ENCODE measurements at places on chromosomes 6 and 20. TPM values are rescaled to one million over a fixed set of nuclear protein-coding genes. Genes with fewer than 3 reads are reported as not detected.

GRCh38 chr6:121064345-121064744 is 269.9 kb downstream of the TBC1D32 start:
- DNase-seq = no peak

- DNase-seq = no peak
These were observed 263.9 kb upstream of the PRND start for GRCh38 chr20:4457566-4458543.

- DNase-seq = no peak
These were observed 2.4 kb downstream of the GMPR start for GRCh38 chr6:16240589-16241320.

DNA sequence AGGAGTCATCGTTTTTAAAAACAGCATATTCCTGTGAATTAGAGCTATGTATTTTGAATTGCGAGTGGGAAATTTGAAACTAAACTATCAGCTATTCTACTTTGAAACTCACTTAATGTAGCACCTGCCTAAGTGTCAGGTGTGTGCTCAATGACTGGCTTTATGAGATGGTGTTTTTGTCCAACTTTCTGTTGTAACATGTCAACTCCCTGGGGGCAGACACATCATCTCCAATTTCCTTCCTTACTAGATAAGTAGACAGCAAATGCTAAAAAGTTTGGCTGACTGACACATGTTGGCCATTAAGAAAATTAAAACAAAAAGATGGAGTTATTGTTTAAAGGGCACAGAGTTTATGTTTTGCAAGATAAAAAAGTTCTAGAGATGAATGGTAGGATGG is 226.9 kb downstream of the TFAP2B start:
- DNase-seq = no peak

DNA sequence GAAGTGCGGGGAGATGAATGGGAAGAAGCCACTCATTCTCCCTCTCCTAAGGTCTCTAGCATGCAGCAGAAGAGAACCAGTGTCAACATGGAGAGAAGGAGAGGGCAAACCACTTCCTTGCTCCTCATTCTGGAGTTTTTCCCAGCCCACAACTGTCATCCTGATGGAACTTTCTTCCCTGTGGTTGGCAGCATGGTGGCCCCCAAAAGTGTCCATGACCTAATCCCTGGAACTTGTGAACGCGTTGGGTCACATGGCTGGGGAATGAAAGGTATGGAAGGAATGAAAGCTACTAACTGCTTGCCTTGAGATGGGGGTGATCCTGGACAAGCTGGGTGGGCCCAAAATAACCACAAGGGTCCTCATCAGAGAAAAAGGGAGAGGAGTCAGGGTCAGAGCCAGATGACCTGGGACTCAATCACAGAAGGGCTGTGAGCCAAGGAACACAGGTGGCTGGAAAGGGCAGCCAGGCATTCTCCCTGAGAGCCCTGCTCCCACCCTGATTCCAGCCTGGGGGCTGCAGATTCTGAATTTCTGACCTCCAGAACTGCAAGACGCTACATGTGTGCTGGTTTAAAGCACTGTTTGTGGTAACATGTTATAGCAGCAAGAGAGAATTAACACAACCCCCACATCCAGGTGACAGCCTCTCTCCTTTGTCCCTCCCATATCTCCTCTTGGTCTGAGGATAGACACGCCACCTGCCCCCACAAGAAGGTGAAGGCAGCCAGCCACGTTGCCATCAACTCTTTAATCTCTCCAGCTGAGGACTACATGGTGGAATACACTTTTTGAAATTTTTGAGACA is 63.2 kb downstream of the PYGB start:
- DNase-seq = no peak

DNA sequence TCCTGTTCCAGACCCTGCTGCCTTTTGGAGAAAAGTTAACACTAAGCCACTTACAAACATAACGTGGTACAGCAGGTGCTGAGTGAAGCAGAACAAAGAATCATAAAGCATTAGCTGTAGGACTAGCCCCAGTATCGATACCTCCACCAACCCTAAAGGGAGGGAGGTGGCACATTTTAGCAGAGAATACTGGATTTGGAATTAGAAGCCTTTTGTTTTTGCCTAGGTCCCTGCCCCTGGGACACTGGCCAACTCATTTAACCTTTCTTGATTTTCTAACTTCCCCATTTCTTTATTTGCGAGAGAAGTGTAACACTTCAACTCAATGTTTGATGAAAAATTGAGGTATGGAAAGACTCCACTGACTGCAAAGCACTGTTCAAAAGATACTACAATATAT is 93.5 kb downstream of the B3GAT2 start:
- no peak for DNase-seq

GRCh38 chr6:11363881-11364576 is 131.6 kb upstream of the NEDD9 start:
- DNase-seq = no peak

- no peak for DNase-seq
These were observed 52.0 kb downstream of the MAP3K5 start for GRCh38 chr6:136740050-136740974.

DNA sequence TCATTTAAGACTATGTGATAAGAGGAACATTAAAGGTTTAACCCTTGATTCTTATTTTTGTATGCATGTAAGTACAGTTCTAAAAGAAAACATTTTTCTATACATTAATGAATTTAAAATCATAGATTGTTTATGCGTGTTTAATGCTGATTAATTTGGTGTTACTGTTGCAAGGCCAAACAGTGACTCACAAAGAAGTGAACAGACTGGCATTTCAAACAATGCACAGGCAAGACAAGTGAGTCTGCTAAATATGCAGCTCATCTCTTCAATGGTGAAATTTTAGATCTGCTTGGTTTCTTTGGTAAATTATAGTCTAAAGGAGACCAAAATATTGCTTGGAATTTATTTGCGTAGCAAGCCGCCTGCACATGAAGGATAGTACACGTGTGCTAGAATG is 417.4 kb upstream of the SOX4 start:
- DNase-seq = no peak

- no peak for DNase-seq
These were observed 15.9 kb downstream of the CPNE1 start for GRCh38 chr20:35648836-35649235.

The DUSP15 gene
- total RNA-seq = not detected

The LINC00237 gene
- not detected for total RNA-seq

The CYP39A1 gene
- 0.63 TPM for total RNA-seq

DNA sequence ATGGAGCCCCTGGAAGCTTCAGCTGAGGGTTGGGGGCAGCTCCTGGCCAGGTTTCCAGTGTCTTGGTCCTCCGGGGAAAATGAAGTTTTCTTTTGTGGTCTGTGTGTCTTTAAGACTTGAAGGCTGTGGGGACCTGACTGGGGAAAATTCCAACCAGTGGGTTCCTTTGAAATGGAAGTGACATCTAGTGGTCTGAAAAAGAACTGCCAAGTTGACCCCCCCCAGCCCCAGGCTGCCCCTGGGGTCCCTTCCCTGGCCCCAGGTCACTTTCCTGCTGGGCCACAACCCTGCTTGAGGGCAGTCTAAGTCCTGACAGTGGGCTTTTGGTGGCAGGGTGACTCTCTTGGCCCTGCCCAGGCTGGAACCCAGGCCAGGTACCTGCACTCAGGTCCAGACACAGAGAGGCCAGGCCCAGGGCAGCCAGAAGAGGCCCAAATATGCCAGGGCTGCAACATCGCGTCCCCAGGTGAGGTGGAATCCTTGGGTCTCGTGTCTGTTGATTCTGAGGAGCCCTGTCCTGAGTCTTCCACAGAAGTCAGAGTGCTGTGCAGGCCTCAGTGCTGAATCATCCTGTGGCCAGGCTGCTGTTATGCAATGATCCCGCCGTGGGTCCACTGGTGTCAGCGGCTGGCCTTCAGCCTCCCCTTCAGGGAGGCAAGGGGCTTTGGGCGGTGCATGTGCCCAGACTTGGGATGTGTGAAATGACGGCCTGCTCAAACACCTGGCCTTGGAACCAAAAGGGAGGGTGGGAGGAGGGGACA is 68.4 kb downstream of the VEGFA start:
- peak; percentile 60 for DNase-seq

- no peak for DNase-seq
These were observed 44.1 kb downstream of the MAK start for GRCh38 chr6:10794239-10794638.

- DNase-seq = no peak
These were observed 380.4 kb downstream of the CENPW start for GRCh38 chr6:126720304-126720703.

The REM1 gene
- 1.0 TPM for total RNA-seq

- DNase-seq = no peak
These were observed 69.7 kb downstream of the SAMD3 start for GRCh38 chr6:130152908-130153510.

GRCh38 chr6:14865531-14866100 is 380.3 kb upstream of the JARID2 start:
- DNase-seq = no peak

DNA sequence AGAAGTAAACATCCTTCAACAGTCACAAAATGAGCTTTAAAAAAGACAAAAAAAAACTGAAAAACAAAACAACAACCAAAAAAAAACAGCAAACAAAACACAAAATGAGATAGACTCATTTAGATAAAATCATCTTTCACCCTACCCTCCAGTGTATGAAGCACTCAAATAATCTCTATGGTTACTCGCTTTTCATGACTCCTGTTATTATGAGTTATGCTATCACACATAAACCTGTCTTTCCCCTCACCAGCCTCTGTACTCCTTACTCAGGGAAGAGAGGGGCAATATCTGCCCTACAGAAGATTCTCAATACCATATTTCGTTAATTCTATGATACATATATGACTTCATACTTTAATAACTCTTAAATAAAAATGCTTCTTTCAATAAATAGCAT is 158.2 kb downstream of the TPBG start:
- no peak for DNase-seq

The CALHM4 gene
- not detected for total RNA-seq

The ECT2L gene
- total RNA-seq = not detected

All from psoas muscle (tissue), 8 donors.